ENCODE measurements at places on chromosomes 11 and 22.

GRCh38 chr11:107719557-107720302 lies 7.9 kb upstream of the SLN start:
- DNase-seq, result no peak

GRCh38 chr22:44926124-44926475 lies 83.7 kb downstream of the PHF21B start:
- no peak for DNase-seq

DNA sequence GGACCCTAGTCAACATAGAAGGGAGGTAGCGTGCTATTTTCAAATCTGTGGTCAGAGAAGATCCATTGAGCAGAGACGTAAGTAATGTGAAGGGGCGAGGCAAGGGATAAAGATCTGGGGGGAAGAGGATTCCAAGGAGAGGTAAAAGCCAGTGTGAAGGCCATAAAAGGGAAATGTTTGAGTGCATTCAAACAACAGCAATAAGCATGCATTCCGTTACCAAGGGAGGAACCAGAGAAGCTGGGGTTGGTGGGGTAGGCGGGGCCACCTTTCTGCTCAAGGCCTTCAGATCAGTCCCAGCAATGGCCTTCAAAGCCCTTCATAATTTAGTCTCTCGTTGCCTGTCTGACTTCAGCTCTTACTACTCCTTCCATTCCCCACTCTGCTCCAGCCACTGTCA lies 18.4 kb upstream of the SMPD1 start:
- no peak for DNase-seq

- DNase-seq, result no peak
Observed at GRCh38 chr11:124961972-124962609, 8.1 kb downstream of the CCDC15 start.

- no peak for DNase-seq
Observed at GRCh38 chr11:86150847-86151173, 81.9 kb upstream of the PICALM start.

All from activated CD4-positive, alpha-beta T cell treated with anti-CD3 and anti-CD28 coated beads for 1 hour (primary cell).